Activated gamma-delta T cell (primary cell): ENCODE measurements at places on chromosomes 6 and 20.

DNA sequence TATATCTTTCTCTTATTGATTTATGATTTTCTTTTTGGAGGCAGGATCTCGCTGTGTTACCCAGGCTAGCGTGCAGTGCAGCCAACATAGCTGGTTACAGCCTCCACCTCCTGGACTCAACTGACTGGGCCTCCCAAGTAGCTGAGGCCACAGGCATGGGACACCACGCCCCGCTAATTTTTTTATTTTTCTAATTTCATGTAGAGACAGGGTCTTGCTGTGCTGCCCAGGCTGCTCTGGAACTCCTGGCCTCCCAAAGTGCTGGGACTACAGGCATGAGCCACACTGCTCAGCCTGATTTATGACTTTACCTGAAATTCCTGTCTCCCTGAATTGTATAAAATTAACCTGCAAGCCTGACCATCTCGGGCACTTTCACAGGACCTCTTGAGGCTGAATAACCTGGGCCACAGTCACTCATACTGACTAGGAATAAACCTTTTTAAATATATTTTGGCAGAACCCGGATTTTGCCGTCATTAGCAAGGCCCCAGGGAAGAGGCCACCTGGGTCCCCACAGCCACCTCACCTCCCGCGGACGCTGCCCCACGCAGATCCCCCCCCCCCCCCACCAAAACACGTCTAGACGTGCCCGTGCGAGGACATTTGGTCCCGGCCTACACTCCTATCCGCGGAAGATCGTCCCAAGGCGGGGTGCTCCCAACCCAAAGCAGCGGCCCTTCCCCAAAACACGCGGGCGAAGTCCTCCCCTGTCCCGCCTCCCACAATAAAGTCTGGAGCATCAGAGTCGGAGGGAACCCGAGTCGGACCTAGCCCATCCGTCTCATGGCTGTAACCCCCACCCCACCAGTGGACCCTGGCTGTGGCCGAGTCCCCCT is 902 bp downstream of the ZNF337 start:
- DNase-seq = no peak

DNA sequence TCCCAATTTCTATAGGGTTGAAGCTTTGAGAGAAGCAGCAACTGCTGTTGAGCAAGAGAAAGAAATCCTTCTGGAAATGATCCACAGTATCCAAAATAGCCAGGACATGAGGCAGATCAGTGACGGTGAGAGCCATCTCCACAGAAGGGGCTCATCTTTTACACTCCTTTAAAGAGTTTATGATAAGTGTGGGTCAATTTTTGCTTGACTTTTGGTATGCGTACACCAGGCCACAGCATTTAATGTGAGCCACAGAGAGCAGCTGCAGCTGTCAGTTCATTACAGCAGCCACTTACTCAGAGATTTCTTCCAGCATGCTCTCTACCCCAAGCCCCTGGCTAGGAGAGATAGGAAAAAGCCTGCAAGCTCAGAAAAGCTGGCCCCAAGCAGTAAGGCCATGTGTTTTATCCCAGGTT is 9.9 kb downstream of the BAG2 start:
- no peak for DNase-seq

- no peak for DNase-seq
Observed at GRCh38 chr6:88910922-88911778, 52.3 kb downstream of the RNGTT start.

DNA sequence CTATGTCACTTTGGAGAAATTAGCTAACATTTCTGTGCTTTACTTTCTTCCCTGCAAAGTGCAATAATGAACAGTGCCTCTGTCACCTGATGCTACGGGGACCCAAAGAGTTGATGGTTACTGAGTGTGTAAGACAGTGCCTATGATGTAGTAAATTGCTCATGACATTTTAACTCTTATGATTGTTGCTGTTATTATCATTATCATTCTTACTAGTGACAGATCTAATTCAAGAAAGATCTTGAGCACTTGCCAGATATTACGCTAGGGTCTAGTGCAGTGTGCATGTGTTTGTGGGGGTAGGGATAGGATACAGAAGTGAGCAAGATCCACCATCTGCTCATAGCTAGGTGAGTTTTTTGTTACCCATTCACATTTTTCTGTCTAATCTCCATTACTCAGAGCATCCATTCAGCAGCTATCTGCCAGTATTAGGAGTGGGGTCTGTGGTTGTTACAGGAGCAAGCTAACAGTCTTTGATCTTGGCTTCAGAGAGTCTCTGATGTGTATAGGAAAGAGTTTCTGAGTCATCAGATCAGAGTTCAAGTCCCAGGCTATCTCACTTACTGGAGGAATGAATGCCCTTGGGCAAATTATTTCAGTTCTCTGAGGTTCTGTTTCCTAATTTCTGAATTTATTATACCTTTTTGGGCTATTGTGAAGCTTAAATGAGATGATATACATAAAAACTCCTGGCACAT is 33.1 kb upstream of the DAAM2 start:
- DNase-seq = no peak

- DNase-seq = no peak
Observed at GRCh38 chr6:28747631-28748157, 176.1 kb downstream of the TRIM27 start.

DNA sequence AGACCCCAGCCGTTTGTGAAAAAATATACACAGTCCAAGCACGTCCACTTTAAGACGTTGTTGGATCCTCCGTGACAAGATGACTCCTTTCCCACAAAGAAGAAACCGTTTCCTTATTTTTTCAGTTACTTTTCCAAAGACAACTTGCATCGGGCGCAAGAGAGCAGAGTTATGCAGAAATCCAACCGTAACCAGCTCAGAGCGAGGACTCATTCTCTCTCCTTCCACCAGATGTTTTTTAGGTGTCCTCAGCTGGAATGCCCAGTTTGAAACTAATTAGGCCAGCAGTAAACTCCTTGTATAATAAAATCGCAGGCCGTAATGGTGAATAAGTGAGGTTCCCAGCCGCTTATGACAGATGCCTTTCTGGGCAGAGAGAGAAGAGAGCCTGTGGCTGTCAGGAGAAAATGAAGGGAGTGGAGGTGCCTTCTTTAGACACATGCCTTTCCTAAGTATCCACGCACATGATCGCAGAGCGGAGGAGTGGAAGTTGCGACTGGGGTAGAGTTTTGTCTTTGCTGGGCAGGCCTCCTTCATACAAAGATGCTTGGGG is 2.8 kb downstream of the EYA2 start:
- DNase-seq = no peak

DNA sequence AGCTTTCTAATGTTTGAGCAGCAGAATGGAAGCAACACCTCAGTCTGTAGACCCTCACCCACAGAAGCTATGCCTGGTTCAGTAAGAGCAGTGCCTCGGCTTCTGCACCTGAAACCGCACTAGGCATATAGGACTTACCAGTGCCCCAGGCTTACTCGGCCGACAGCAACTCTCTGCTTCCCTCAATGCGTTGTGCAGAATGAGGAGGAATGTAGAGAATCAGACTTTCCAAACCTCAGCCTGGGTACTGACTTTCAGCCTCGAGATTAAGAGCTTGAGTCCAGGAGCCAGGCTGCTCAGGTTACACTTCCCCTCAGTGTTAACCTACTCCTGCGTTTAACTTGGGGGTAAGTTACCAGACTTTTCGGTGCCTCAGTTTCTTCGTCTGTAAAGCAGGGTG is 8.6 kb downstream of the EYA2 start:
- no peak for DNase-seq

DNA sequence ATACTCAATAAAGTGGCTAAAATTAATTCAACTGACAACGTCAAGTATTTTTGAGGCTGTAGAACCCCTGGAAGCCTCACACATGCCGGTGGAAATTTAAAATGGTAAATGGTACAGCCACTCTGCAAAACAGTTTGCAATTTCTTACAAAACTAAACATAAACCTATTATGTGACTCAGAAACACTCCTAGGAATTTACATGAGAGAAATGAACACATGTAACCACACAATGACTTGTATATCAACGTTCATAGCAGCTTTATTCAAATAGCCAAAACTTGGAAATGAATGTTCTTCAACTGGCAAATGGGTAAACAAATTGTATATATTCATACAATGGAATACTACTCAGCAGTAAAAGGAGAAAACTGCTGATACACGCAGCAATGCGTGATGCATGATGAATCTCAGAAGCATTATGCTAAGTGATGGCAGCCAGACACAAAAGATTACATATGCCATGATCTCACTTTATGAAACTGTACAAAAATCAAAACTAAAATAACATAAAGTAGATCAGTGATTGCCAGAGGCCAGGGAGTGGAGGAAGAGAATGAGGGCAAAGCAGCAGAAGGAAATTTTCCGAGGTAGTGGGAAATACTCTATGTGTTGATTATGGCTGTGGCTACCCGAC is 112.5 kb downstream of the FAM50B start:
- DNase-seq = no peak

DNA sequence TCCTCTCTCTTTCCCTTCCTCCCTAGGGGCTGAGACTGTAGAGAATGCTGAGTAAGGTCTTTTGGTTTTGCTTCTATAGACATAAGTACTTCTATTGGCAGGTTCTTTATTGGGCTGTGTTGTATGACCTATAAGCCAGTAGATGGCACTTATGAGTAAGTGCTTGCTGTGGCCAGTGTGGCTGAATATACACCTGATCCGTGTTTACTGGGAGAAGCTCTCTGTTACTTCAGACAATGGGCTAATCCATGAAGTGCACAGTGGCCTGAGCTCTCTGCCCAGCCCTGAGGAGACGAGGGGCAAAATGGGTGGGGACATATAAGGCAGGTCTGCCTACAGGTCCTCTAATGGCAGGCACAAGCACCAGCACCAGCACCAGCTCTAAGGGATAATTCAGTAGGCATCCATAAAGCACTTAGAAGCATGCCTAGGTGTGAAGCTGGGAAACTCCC is 610.3 kb downstream of the RNF144B start:
- DNase-seq = no peak

DNA sequence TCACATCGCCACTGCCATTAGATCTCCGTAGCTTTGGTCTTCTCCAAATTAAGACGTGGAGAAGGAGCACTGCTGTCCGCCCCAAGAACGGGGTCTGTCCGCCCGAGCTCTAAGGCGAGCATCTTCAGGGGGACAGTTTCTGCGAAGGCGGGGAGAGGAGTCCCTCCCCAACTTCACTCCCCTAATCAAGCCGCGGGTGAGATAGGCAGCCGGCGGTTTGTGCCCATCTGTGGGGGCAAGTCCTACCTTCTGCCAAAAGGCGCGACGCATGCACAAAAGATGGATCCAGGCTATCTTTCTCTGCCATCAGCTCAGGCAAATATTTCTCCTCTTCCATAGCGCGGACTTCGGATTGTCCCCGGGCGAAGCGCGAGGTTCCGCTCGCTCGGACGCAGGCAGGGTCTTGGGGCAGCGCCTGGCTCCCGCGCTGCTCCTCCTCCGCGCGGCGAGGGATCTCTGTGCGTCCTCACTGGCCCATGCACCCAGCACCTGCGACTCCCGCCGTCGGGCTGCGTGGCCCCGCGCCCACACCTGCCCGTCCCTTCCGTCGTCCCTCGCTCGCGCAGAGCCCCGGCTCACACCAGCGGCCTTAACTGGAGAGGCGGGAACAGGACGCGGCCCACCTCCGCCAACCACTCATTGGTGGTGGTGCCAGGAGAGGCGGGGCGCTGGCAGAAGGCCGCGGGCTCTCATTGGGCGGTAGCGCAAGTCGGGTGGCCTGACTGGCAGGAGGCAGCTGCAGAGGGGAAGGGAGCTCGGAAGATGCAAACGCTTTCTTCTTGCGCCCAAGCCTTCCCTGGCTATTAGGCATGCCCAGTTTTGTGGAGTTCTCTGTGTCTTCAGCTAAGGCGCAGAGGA is at the start of gene KHDRBS2:
TSS of gene KHDRBS2 (minus strand) at position 614 of the 858 bp plus-strand sequence.
- DNase-seq = no peak

GRCh38 chr6:81997090-81997926 is 244.8 kb upstream of the TENT5A start:
- no peak for DNase-seq

GRCh38 chr6:127221201-127221600 is 45.5 kb upstream of the RNF146 start:
- no peak for DNase-seq

DNA sequence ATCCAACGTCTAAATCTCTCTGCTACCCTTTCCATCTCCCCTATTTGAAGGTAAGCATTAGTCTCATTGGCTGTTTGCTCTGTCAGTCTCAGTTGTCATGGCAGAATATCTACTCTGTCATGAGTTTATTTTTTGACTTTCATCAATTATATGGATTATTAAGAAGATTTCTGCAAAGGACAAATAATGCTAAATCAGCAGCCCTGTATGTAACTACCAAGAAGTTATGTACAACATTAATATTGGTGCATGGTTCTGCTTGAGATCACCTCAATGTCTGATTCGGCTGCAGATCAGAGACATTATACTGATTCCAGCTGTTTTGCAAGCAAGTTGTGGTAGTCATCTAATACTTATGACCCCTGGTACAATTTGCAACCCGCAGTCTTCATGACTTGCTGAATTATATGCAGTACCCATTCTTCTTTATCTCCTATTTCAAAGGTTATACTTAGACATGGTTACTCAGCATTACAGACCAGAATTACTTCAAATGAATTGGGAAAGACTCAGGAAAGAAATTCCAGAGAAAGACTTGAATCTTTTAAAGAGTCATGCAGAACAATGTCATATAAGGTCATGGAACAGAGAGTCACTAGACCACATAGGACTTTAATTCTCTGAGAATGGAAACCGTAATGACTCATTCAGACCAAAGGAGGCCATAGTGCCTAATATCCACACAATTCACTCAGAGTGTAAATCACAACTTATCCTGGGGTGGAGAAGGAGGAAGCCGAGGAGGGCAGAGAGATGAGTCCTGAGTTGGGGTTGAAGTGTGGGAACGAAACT is 201.4 kb downstream of the IBTK start:
- DNase-seq = no peak
